ENCODE measurements at places on chromosomes 1 and 21. TPM values are rescaled to one million over a fixed set of nuclear protein-coding genes. Genes with fewer than 3 reads are reported as not detected.
A peak's percentile ranks its signal among the peaks of the same experiment; 100 is the strongest.

DNA sequence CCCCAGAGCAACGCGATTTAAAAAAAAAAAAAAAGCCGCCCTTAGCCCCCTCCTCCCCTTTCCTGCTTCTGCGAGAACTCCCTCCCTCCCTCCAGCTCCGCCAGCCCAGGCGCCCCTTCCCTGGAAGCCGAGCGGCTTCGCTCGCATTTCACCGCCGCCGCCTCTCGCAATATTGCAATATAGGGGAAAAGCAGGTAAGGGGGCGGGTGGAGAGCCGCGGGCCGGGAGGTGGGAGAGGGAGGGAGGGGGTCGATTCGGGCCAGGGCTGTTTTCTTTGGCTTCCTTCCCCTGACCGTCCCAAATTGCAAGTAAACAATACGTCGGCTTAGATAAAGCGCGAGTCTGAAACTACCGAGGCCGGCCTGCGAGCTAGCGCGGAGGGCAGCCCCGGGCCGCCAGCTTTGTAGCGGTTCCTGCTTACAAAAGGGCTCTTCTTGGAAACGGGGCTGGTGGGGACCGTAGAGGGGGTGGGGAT lies 408 bp downstream of the LMO4 start:
- H3K27me3 ChIP-seq, result no peaks in the 10 kb centered on the region
- H3K4me1 ChIP-seq, result peaks cover 6% of the 10 kb centered on the region
- no peak for DNase-seq
- H3K36me3 ChIP-seq, result no peaks in the 10 kb centered on the region

S100A7A gene
- not detected for total RNA-seq

DNA sequence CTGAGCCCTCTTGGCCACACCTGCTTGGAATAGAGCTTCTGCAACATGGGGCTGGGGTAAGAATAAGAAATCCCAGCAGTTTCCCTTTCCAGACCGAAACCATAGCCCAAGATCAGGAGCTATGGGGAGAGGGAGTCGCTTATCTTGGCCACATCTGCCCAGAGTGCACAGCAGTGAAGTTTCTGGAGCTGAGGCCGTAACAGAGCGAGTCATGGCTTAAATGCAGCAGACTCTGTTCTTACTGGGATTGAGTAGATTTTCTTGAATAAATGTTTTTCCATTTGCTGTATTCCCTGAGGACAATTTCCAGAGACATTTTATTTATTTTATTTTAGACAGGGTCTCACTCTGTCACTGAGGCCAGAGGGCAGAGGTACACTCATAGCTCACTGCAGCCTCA lies 33.5 kb downstream of the CFAP57 start:
- H3K27ac ChIP-seq, result no peak overlapping the region
- no peaks in the 10 kb centered on the region for H3K4me1 ChIP-seq
- H3K27me3 ChIP-seq, result no peaks in the 10 kb centered on the region
- DNase-seq, result no peak

DNA sequence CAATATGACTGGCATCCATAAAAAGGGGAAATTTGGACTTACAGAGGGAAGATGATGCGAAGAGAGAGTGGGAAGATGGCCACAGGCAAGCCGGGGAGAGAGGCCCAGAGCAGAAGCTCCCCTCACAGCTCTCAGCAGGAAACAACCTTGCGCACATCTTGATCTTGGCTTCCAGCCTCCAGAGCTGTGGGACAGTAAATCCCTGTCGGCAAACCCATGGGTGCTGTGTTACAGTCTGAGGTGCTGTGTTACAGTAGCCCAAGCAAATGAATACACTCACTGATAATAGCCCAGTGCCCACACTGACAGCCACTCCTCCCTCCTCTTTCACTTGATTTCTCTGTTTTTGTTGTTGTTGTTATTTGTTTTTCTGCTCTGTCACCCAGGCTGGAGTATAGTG lies 22.4 kb downstream of the CDCA8 start:
- no peaks in the 10 kb centered on the region for H3K27me3 ChIP-seq
- H3K27ac ChIP-seq, result no peak overlapping the region
- H3K36me3 ChIP-seq, result no peaks in the 10 kb centered on the region
- H3K4me1 ChIP-seq, result no peaks in the 10 kb centered on the region
- H3K4me3 ChIP-seq, result no peak overlapping the region

GSTM3 gene
- 105 TPM for total RNA-seq

DNA sequence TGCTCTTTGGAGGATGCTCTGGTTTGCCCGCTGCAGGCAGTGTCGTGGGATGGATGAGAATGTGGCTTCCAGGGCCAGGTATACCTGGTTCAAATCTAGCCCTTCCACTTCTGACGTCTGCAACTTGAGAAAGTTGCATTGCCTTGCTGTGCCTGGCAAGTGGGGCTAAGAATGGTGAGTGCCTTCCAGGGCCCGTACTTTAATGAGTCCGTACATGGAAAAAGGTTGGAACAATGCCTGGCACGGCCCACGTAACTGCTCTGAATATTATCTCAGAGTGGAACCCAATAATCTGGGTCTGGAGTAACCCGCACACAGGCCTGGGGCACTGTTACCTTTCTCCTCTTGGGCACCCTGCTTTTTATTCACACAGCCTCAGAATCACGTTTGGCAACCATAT lies 146.7 kb upstream of the EDN2 start:
- H3K4me3 ChIP-seq, result no peak overlapping the region
- H3K27ac ChIP-seq, result no peak overlapping the region
- H3K27me3 ChIP-seq, result no peaks in the 10 kb centered on the region
- H3K4me1 ChIP-seq, result no peaks in the 10 kb centered on the region

ADAMTS5 gene
- total RNA-seq, result 14.8 TPM

- H3K27me3 ChIP-seq, result no peaks in the 10 kb centered on the region
- peaks cover 21% of the 10 kb centered on the region for H3K4me1 ChIP-seq
- no peak overlapping the region for H3K4me3 ChIP-seq
- no peaks in the 10 kb centered on the region for H3K36me3 ChIP-seq
- no peak for DNase-seq
Measured at GRCh38 chr1:23405946-23406345, 18.6 kb downstream of the TCEA3 start.

- no peak for DNase-seq
- no peak overlapping the region for H3K4me3 ChIP-seq
- no peaks in the 10 kb centered on the region for H3K4me1 ChIP-seq
- no peaks in the 10 kb centered on the region for H3K27me3 ChIP-seq
- H3K36me3 ChIP-seq, result no peaks in the 10 kb centered on the region
Measured at GRCh38 chr1:105730701-105731100, 1325.8 kb upstream of the PRMT6 start.

GRCh38 chr21:29481081-29481480 lies 182.4 kb downstream of the BACH1 start:
- no peaks in the 10 kb centered on the region for H3K27me3 ChIP-seq
- H3K4me1 ChIP-seq, result no peaks in the 10 kb centered on the region
- no peaks in the 10 kb centered on the region for H3K36me3 ChIP-seq
- no peak for DNase-seq
- no peak overlapping the region for H3K27ac ChIP-seq

GRCh38 chr1:3534803-3535637 lies 76.3 kb downstream of the MEGF6 start:
- no peak for DNase-seq
- H3K4me1 ChIP-seq, result peaks cover 16% of the 10 kb centered on the region
- no peak overlapping the region for H3K4me3 ChIP-seq
- H3K27ac ChIP-seq, result no peak overlapping the region
- H3K27me3 ChIP-seq, result no peaks in the 10 kb centered on the region

DNA sequence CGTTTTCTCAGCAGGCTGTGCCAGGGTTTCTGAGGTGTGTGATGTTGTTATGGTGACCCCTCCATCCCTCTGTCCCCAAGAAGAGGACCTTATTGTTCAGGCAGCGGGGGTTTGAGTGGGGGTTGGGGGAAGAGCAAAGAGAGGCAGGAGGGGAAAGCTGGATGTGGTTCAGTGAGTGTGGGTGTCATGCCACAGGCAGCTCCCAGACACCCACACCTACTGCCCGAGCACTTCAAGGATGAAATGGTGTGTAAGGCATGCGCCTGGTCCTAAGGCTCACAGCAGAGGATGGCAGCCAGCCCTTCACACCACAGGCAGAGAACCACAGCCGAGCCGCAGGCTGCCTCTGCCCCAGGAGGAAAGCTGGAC lies 49.9 kb upstream of the STUM start:
- H3K27me3 ChIP-seq, result no peaks in the 10 kb centered on the region
- DNase-seq, result no peak
- no peaks in the 10 kb centered on the region for H3K4me1 ChIP-seq
- H3K36me3 ChIP-seq, result no peaks in the 10 kb centered on the region

DNA sequence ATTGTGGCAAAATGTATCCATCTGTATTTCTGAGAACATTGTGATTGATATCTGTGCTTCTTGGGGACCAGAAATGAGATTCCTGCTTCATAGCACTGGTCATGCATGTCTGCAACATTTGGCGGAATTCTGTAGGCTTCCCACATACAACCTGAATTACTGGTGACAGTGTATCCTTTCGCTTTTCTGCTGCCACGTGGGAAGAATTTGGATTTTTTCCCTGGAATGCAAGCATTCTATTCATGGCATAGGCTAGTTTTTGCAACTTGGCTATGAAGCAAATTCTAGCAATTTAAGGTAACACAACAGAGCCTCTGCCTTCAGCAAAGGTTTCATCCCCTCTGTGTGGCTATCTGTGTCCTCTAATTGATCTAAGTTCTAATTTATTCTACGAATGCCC lies 85.9 kb downstream of the BCAR3 start:
- H3K4me1 ChIP-seq, result peaks cover 7% of the 10 kb centered on the region
- H3K27me3 ChIP-seq, result no peaks in the 10 kb centered on the region

DNA sequence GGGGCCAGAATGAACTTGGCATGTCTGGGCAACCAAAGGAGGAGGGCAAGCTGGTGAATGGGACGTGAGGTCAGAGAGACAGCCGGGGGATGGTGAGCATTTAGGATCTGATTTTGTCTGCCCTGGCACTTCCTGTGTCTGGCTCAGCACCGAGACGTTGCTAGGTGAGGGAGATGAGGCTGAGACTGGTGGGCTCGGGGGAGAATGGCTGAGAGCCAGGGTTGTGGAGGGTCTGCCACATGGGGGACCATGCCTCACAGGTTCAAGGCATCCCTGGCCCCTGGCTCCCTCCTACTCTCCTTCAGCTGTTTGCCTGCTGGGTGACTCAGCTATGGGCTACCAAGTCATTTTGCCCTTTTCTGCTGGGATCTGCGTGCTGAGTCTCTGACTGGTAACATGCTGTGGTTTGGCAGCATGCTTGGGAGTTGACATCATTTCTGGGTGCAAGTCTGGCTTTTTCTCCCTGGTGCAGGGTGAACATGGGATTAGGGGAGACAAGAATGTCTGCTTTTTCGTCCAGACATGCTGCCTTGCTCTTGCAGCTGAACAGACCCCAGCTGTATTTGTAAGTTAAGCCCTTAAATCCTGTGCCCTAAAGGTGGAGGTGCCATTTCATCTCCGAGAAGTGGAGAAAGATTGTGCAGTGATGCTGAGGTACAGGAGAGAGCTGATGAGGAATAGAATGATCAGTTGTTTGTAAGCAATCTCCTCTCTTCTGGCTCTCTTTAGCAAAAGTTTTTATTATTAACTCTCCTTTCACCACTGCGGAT lies 17.6 kb downstream of the GALNT2 start:
- peak overlapping the region; percentile 83 for H3K27ac ChIP-seq
- no peaks in the 10 kb centered on the region for H3K36me3 ChIP-seq
- DNase-seq, result no peak
- H3K27me3 ChIP-seq, result no peaks in the 10 kb centered on the region
- no peak overlapping the region for H3K4me3 ChIP-seq

GRCh38 chr1:65362545-65362944 lies 53.2 kb downstream of the DNAJC6 start:
- H3K27me3 ChIP-seq, result no peaks in the 10 kb centered on the region
- no peaks in the 10 kb centered on the region for H3K36me3 ChIP-seq
- no peak overlapping the region for H3K4me3 ChIP-seq

- no peak for DNase-seq
- H3K27ac ChIP-seq, result no peak overlapping the region
- no peak overlapping the region for H3K4me3 ChIP-seq
- no peaks in the 10 kb centered on the region for H3K36me3 ChIP-seq
- no peaks in the 10 kb centered on the region for H3K4me1 ChIP-seq
Measured at GRCh38 chr1:47742890-47743760, 254.1 kb downstream of the TRABD2B start.

- no peaks in the 10 kb centered on the region for H3K36me3 ChIP-seq
- no peaks in the 10 kb centered on the region for H3K4me1 ChIP-seq
- H3K27ac ChIP-seq, result peak overlapping the region; percentile 95
- H3K27me3 ChIP-seq, result no peaks in the 10 kb centered on the region
- DNase-seq, result no peak
- H3K4me3 ChIP-seq, result peak overlapping the region; percentile 85
Measured at GRCh38 chr1:244651956-244652622, 837 bp upstream of the DESI2 start.

DNA sequence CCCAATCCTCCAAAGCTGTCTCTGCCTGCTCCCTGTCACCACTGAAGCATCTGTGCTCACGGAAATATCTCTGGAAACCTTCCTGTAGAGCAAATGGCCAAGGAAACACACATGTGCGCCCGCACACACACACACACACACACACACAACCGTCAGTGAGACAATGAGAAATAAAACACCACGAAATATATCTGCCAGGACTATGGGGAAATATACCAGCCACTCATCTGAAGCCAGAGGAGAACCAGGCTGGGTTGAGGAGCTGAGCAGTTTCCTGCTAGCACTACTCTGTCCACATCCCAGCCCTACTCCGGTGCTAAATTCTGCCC lies 25.1 kb upstream of the PLXNA2 start:
- DNase-seq, result no peak
- H3K4me3 ChIP-seq, result no peak overlapping the region
- no peaks in the 10 kb centered on the region for H3K36me3 ChIP-seq

GRCh38 chr1:103125219-103125618 lies 16.9 kb upstream of the COL11A1 start:
- DNase-seq, result no peak
- no peaks in the 10 kb centered on the region for H3K36me3 ChIP-seq
- no peaks in the 10 kb centered on the region for H3K27me3 ChIP-seq
- H3K27ac ChIP-seq, result no peak overlapping the region

DNA sequence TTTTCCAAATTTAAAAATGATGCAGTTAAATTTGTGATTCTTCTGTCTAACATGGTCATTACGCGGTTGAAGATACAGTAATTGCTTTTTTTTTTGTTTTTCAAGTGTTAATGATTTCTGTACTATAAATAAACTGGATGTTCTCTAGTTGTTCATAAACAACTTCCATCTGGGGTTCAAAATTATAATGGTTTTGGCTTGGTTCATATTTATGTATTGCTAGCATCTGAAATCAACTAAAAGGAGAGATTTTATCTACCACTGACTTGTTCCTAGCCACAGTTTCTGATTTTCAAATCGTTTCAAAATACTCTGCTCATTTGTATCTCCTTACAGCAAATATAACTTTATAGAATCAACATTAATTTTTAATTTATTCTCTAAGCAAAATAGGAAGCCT lies 35.2 kb upstream of the PLPPR4 start:
- DNase-seq, result no peak
- no peaks in the 10 kb centered on the region for H3K4me1 ChIP-seq
- H3K4me3 ChIP-seq, result no peak overlapping the region
- H3K27me3 ChIP-seq, result no peaks in the 10 kb centered on the region

GRCh38 chr1:202291001-202291400 lies 50.7 kb downstream of the UBE2T start:
- H3K4me3 ChIP-seq, result no peak overlapping the region
- no peak for DNase-seq
- H3K27me3 ChIP-seq, result no peaks in the 10 kb centered on the region

DNA sequence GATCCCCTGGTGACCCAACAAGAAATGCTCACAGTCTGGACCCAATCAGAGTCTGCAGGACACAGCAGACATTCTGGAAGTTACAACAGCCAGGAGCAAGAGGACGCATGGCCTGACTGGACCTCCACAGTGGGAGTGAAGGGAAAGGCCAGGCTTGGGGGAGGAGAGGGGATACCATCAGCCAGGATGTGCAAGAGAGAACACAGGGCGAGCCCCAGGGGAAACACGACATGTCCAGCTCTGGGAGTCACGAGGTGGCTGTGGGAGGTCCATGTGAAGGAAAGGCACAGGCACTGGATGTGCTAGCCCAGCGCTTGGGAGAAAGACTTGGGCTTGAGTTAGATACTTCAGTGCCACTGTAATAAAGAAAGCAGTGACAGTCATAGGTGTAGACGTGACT lies 87.3 kb downstream of the HSF2BP start:
- no peak overlapping the region for H3K27ac ChIP-seq
- DNase-seq, result no peak
- H3K4me1 ChIP-seq, result no peaks in the 10 kb centered on the region
- no peak overlapping the region for H3K4me3 ChIP-seq
- no peaks in the 10 kb centered on the region for H3K36me3 ChIP-seq

All from breast epithelium (tissue), 4 donors.